Mesenchymal stem cell (in vitro differentiated cells and primary cell): ENCODE measurements at places on chromosomes 5 and 9.

GRCh38 chr5:167765352-167765751 lies 526.1 kb upstream of the WWC1 start:
- DNase-seq = no peak

GRCh38 chr9:7921545-7922197 lies 122.1 kb upstream of the DMAC1 start:
- DNase-seq = no peak

DNA sequence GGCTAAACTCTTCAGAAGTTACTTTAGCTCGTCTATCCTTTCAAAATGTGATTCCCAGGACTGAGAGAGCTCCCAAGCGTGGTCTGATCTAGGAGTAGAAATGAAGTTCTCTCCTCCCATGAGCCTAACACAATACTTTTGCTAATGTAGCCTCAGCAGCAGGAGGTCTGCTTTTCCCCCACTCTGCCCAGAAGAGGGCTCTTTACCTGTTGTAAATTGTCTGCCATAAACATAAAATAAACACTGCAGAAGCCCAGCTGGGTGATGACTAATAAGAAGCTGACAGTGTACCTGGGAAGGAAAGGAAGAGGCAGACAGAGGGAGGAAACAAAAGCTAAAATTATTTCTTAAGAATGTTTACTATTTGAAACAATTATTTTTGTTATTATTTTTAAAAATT lies 15.4 kb downstream of the SLC36A3 start:
- no peak for DNase-seq

DNA sequence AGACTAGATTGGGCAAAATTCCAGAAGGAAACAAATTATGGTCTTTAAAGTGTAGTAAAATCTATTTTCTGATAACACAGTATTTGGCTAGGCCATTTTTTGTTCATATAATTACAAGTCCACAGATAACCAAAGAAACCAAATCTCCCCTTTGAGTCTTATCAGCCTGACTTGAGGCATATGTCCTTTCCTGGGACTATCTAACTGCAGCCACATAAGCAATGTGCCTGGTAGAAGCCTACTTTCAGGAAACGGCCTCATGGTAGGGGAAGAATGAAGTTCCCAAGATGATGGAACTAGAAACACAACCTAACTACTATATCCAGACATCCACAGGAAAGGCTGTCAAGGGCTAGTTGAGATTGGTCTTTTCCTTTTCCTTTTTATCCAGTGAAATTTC lies 130.0 kb downstream of the PIK3R1 start:
- DNase-seq = no peak

GRCh38 chr5:106185661-106186081 lies 1485.1 kb downstream of the EFNA5 start:
- no peak for DNase-seq

GRCh38 chr9:122200960-122201595 lies 27.7 kb downstream of the LHX6 start:
- no peak for DNase-seq

- DNase-seq = no peak
Observed at GRCh38 chr5:168434746-168435321, 51.4 kb upstream of the RARS1 start.
